ENCODE measurements at places on chromosomes 1 and 21.

- no peak for DNase-seq
These were observed 256.7 kb upstream of the KIAA0040 start for GRCh38 chr1:175449306-175449705.

- no peak for DNase-seq
These were observed 30.3 kb downstream of the PTPRC start for GRCh38 chr1:198669023-198669698.

- DNase-seq, result no peak
These were observed 364.1 kb upstream of the LYPLAL1 start for GRCh38 chr1:218809625-218810024.

GRCh38 chr1:83799594-83799993 is 199.3 kb downstream of the TTLL7 start:
- no peak for DNase-seq

DNA sequence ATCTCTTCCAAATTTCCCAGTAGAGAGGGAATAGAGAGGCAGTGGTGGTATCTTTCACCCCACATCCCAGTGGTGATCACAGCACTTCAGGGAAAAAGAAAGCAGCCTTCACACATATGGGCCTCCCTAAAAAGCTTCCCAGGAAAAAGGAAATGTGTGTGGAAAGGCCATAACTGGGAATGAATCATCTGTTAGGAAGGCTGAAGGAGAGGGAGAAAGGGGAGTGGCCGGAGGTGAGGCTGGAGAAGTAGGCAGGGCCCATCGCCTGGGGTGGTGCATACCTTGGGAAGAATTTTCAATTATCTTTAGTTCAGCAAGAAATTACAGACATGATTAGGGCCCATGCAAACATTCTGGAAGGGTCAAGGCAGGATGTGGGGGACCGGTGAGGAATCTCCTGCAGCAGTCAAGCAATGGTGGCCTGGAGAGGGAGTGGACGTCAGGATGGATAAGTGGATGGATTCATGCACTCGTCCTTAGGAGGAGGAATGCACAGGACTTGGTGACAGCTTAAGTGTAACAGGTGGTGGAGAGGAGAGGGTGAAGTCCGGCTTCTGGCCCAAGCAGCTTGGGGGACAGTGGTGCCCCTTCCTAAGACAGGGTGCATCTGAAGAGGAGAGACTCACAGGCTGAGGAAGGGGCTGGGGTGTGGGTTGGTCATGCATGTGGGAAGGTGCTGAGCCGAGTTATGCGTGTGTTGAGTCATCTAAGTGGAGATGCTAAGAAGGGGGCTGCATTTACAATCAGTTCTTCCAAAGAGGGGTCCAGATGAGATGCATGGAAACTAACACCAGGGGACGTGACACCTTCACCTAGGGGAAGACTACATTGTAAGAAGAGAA is 17.9 kb downstream of the HIVEP3 start:
- DNase-seq, result no peak

DNA sequence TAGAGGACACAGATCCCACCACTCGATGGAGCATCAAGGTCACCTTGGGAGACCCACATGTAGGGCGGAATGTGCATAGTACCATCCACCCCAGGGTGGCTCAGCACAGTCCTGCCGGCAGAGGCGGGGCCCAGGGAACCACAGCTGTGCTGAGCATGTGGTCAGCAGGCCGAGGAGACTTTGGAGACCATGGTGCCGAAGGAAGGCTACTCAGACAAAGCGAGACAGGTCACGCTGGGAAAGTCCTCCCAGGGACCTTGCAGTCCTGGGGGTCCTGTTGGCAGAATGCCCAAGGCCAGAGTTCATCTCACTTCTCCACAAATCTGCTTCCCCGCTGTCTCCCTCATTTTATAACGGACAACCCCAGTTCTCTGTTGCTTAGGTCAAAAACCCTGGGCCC is 22.5 kb downstream of the WNT3A start:
- no peak for DNase-seq

DNA sequence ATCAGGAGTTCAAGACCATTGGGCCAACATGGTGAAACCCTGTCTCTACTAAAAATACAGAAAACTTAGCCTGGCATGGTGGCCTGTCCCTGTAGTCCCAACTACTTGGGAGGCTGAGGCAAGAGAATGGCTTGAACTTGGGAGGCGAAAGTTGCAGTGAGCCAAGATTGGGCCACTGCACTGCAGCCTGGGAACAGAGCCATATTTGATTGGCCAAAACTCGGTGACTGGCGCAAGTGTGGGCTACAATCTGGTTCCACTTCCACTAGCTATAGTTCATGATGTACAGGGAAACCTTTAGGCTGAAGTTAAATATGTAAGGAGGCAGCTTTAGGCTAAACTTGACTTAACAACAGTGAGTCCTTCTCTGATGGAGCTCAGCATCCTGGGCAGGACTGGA is 20.2 kb downstream of the SLC30A10 start:
- no peak for DNase-seq

DNA sequence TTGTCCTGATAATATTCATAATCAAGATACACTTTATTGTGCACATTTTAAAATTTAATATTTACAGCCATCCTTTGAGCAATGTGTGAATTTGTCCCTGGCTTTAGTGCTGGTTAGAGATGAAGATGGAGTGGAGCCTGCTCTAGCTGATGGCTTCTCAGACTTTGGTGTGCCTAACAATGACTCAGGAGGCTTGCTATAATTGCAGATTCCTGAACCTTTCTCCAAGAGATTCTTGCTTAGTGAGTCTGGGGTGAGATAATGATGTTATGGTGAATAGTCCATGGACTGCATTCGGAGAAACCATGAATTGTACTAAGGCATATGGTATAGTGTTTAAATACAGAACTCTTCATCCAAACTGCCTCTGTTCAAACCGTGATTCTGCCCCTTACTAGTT is 307.1 kb downstream of the PAPPA2 start:
- DNase-seq, result no peak

GRCh38 chr1:57102561-57103326 is 136.9 kb upstream of the C8B start:
- DNase-seq, result no peak

DNA sequence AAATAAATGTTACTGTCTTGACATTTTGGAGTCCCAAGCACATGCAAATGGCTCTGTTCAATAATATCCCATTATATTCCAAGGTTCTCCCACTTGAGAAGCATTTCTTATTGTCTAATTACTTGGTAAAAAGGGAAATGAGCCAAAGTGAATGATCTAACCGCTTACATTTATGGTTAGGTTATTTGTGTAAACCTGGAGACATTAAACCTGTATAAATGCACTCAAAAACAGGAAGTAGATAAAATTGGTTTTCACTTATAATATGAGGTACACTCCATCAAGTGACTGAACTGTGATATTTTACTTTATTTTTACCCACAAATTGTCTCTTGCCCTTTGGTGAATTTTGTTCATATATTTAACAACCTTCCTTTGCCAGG is 26.8 kb downstream of the KIF1B start:
- no peak for DNase-seq

GRCh38 chr1:208010487-208011071 is 99.7 kb upstream of the CD34 start:
- DNase-seq, result no peak

DNA sequence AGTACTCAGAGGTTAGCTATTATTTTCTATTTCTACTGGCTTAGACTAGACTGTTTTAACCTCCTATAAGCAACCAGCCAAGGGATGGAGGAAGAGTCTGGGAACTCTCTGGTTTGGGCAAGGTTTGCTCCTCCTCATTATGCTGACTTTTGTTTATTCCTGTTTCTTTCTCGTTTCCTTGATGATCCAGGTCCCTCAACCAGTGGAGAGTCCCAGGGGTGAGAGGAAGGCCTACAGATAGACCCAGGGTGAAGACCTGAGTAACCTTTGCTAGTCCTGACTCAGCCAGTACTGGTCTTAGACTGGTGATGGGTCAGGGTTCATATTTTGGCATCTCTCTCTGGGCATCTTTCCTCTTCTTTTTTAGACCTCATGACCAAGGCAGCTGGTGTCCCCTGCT is 5.4 kb downstream of the TUFT1 start:
- no peak for DNase-seq

DNA sequence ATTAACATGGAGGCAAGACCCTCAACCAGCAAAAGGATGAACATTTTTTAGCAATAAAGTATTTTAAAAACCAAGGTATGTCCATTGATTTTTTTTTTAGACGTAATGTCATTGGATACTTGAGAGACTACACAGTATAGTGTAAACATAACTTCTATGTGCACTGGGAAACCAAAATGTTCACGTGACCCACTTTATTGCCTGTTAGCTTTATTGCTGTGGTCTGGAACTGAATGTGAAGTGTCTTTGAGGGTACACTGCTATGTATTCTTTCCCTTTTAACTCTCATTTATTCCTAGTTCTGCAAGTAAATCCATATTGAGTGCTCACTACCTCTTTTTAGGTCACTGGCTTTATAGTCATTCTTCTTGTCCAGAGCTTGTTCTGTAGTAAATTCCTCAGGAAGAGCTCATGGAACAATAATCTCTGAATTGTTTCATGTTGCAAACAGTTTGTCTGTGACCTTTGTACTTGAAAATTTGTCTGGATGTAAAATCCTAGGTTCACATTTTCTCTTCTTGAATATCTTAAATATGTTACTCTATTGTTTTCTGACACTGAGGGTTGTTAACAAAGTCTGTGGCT is 20.6 kb downstream of the ABCD3 start:
- no peak for DNase-seq

DNA sequence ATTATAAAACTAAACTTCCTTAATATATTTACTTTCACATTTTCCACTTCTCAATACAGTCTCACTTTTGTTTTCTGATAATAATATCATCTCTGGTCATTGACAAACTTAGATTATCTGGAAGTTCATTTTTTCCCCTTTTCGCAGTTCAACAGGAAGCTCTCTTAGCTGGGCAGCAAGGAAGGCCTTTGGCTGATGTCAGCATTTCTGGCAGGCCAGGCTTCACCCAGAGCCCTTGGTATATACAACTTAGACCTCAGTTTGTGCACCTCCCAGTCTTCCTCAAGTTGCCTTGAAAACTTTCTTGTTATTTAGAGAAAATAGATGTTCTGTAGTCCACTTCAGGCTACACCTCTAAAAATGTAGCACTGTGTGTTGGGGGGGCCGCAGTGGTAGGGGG is 1103.6 kb downstream of the AMY1C start:
- no peak for DNase-seq

GRCh38 chr1:145771056-145771455 is 51.8 kb downstream of the CD160 start:
- no peak for DNase-seq

DNA sequence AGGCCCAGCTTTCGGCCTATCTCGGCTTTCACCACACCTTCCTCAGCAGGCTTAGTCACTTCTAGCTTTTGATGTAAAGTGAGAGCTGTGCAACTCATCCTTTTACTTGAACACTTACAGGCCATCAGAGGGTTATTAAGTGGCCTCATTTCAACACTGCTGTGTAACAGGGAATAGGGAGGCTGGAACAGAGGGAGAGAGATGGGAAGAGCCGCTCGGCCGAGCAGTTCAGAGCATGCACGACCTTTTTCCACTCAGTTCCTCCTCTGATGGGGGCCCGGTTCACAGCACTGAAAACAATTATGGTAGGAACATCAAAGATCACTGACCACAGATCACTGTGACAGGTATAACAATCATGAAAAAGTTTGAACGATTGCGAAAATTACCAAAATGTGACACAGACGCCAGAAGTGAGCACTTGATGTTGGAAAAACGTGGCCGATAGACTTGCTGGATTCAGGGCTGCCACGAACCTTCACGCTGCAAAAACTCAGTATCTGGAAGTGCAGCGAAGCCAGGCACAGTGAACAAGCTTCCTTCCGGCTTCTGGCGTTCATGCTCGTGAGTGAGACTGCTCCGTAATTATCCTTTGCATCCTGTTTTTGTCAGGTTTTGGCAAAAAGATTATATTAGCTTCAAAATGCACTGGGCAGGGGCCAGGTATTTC is 28.6 kb downstream of the AGPAT3 start:
- no peak for DNase-seq

DNA sequence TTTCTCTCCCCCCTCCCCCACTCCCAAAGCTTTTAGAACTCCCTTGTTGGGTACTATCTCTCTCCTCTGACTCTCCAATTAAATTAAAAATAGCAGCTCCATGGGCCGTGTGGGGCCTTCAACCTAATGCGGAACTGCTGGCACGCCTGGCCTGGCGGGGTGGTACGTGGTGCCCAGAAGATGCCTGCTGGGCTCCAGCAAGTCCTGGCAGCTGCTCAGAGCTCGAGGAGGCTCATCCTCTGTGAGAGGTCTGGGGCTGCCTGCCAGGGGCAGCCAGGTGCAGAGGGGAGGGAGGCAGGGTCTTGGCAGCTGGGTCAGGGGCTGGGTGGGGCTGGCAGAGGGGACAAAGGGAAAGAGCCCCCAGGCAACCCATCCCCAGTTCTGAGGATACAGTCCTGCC is 74.4 kb downstream of the ACTL8 start:
- no peak for DNase-seq

GRCh38 chr1:45335855-45336324 is 4.1 kb upstream of the TOE1 start:
- DNase-seq, result no peak

- DNase-seq, result no peak
These were observed 115.6 kb upstream of the GUCA2B start for GRCh38 chr1:42037586-42037985.

GRCh38 chr1:221644663-221645258 is 97.1 kb downstream of the DUSP10 start:
- DNase-seq, result no peak

DNA sequence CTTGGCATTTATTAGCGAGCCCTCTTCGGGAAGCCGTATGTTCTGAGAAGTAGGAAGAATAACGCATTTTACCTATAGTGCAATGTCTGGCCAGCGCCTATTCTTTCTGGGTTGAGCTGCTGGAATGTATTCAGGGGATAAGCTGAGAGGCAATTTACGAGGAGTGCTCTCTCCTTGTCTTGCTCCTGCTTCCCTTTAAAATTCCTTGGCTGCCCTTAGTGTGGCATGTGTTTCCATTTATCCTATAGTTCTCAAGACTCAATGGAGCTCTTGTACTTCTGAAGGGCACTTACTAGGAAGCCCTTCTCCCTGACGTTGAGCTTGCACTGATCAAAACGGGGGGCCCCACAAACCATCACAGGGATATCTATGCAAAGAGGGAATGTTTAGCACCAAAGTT is 364.6 kb downstream of the DISC1 start:
- no peak for DNase-seq

DNA sequence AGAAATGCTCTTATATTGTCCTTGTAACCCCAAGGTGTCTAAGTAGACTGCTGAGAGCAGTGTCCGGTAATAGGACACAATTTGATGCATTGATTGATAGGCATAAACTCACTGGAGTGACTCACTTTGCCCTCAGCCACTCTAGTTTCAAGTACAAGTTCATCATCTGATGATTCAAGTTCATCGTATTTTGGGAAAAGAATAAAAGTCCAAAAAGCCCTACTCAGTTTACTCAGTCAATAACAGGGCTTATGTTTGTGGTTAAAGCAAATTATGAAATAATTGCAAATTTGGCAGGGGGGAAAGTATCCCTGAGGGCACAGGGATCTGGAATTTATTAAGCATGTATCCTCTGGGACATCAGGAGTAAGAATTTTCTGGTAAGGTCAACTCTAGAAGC is 7.6 kb upstream of the ATF3 start:
- DNase-seq, result no peak

- no peak for DNase-seq
These were observed 214.5 kb downstream of the RGS7 start for GRCh38 chr1:241142493-241142892.
